Chondrocyte (in vitro differentiated cells): ENCODE measurements at places on chromosomes 16 and 17. TPM values are rescaled to one million over a fixed set of nuclear protein-coding genes. Genes with fewer than 3 reads are reported as not detected.

Gene CMTR2
- 15.4 to 17.6 TPM (median 17.2 TPM) in 3 replicates for total RNA-seq

Gene TEX19
- not detected in 3 replicates for total RNA-seq

Gene UTP4
- 37.2 to 46.0 TPM (median 41.7 TPM) in 3 replicates for total RNA-seq

Gene PHF23
- 49.5 to 57.8 TPM (median 53.1 TPM) in 3 replicates for total RNA-seq

Gene UTS2R
- total RNA-seq: not detected in 3 replicates

Gene CRHR1
- not detected in 3 replicates for total RNA-seq

DNA sequence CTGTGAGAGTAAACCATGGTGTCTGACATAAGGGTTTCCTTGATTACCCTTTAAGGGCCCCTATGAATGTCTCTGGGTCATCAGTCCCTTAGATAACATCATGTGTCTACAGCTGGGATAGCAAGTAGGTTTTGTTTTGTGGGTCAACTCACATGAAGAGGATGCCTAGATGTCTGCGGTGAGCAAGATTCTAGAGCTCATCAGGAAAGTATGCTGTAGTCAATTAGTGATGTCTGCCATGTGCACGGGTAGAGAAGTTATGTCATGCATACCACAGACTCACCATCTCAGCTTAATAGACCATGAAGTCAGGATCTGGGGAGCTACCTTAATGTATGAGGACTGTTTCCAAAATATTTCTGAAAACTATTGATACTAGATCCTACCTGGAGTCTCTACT lies 57.5 kb downstream of the CDH13 start:
- DNase-seq: no peak

- DNase-seq: no peak
Measured at GRCh38 chr17:81044764-81045589, 10.0 kb downstream of the BAIAP2 start.

DNA sequence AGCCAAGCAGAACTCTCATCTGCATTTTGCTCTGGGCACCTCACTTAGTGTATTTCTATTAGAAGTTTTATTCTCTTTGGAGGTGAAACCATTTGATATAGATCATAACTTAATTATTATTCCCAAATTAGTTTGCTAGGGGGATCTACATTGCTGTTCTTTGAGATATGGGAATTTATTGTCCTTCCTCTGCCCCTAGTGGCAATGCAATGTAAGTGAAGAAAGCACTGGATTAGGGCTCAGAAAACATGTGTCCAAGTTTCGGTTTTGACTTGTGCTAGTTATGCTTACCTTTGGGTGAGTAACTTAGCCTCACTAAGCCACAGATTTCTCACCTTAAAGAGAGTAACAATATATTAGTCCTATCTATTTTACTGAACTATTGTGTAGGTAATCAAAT lies 2.9 kb downstream of the KRT39 start:
- DNase-seq: no peak

DNA sequence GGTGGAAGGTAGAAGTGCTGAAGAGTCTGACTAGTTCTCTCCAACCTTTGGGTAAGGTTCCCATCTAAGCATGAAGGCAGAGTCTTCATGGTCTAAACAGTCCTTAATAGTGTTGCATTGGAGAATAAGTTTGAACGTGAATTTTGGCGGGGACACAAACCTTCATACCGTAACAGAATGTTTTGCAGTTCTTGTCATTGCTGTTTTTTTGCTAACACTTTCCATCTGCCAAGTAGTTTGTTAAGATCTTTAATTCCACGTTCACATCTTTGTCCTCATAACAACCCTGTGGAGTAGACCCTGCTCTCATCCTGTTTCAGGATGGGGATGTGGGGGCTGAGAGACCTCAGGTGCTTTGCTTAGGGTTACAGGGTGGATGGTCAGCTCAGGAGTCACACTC lies 936.9 kb upstream of the EEF2KMT start:
- no peak for DNase-seq

DNA sequence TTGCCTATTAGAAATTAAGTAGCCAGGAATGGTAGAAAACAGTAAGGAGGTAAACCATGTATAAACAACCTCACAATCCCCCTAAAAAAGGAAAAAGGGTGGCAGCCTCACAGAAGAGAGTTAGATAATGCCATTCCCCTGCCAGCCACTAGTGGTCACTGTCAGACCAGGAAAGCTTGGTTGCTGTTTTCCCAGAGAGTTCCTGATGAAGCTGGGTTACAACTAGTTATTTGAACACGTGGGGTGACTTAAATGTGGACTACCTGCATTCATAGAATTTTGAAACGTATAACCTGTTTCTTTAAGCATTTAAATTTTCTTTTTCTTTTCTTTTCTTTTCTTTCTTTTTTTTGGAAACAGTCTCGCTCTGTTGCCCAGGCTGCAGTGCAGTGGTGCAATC lies 5.8 kb downstream of the GPRC5C start:
- DNase-seq: no peak

DNA sequence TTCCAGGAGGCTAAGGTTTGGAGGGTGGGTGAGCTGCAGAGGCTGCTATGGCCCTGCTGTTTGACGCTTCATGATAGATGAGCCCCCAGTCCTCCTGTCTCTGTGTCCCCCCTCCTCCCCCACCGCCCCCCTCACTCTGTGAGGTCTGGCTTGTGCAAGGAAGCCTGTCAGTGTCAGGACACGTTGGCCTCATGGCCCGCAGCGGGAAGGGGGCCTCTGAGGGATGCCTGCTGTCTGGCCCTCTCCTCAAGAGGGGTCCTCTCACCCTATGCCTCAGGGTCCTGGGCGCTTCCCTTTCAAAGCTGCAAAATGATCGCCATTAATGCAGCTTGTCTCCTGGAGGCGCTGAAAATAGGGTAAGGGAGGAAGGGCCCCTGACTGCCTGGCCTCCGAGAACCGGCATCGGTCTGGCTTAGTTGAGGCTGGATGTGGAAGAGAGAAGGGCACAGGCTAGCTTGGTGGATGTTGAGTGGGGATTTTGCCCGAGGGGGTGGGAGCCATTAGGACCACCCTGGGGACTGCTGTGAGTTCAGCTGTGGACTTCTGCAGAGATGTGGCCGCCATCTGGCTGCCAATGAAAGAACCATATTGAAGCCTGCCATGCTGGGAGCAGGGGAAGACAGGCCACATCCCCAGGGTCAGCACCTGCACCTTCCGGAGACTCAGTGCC lies 14.8 kb upstream of the GOSR2 start:
- DNase-seq: peak; percentile 41

GRCh38 chr16:23408823-23409298 lies 44.1 kb downstream of the COG7 start:
- DNase-seq: no peak

GRCh38 chr17:40803617-40804082 lies 3.9 kb upstream of the KRT28 start:
- no peak for DNase-seq
